ENCODE measurements at places on chromosomes 5 and 9. TPM values are rescaled to one million over a fixed set of nuclear protein-coding genes. Genes with fewer than 3 reads are reported as not detected.

- peak; percentile 98 for DNase-seq
Observed at GRCh38 chr5:17000291-17000939, 64.3 kb upstream of the MYO10 start.

- peak; percentile 20 for DNase-seq
Observed at GRCh38 chr5:86837610-86838009, 219.9 kb downstream of the COX7C start.

- no peak for DNase-seq
Observed at GRCh38 chr9:114235033-114235661, 79.8 kb downstream of the COL27A1 start.

DNA sequence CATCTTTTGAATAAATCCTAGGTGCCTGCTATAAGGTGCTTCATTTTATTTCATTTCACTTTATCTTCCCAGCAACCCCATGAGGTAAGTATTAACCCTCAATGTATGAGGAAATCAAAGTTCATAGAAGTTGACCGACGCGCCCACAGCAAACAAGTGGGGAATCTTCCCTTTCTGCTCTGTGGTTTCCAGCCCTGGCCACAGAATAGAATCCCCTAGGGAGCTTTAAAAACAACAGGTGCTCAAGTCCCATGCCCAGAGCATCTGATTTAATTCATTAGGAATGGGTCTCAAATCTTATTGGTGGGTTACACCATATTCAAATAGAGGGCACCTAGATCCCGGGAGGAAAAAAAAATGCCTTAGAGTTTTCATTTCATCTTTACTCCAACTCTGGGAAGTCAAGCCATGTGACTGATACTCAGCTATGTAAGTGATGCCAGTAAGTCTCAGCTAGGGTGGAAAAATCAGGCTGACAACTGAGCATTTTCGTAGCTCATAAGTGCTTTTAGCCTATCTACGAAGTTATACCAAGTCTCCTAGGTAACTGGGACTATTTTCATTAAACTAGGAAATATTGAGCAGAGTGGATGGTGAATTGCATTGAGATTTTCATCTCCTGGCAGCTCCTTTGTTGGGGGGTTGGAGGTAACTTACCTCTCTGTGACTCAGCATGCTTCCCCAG lies 353.4 kb upstream of the SLC30A5 start:
- no peak for DNase-seq

Gene CHD1
- total RNA-seq, result 33.7 TPM

Gene DBH
- total RNA-seq, result not detected

Gene RXFP3
- total RNA-seq, result not detected

Gene SMIM33
- not detected for total RNA-seq

Gene TAF1L
- not detected for total RNA-seq

DNA sequence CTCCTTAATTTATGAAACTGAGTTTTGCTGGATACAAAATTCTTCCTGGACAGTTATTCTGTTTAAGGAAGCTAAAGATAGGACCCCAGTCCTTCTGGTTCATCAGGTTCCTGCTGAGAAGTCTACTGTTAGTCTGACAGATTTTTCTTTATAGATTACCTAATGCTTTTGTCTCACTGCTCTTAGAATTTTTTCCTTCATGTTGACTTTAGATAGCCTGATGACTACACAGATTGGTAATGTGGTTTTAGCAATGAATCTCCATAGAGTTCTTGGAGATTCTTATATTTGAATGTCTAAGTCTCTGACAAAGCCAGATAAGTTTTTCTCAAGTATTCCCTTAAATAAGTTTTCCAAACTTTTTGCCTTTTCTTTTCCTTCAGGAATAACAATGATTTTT lies 419.7 kb downstream of the CDH10 start:
- DNase-seq, result no peak

GRCh38 chr5:72140711-72141110 lies 33.4 kb downstream of the MAP1B start:
- DNase-seq, result no peak

Gene PCDHGB4
- total RNA-seq, result 16.4 TPM

- DNase-seq, result no peak
Observed at GRCh38 chr9:128929560-128929959, 8.8 kb downstream of the PHYHD1 start.

Gene NSG2
- not detected for total RNA-seq

Gene F2RL1
- 9.4 TPM for total RNA-seq

Gene FOXD4L6
- total RNA-seq, result not detected

DNA sequence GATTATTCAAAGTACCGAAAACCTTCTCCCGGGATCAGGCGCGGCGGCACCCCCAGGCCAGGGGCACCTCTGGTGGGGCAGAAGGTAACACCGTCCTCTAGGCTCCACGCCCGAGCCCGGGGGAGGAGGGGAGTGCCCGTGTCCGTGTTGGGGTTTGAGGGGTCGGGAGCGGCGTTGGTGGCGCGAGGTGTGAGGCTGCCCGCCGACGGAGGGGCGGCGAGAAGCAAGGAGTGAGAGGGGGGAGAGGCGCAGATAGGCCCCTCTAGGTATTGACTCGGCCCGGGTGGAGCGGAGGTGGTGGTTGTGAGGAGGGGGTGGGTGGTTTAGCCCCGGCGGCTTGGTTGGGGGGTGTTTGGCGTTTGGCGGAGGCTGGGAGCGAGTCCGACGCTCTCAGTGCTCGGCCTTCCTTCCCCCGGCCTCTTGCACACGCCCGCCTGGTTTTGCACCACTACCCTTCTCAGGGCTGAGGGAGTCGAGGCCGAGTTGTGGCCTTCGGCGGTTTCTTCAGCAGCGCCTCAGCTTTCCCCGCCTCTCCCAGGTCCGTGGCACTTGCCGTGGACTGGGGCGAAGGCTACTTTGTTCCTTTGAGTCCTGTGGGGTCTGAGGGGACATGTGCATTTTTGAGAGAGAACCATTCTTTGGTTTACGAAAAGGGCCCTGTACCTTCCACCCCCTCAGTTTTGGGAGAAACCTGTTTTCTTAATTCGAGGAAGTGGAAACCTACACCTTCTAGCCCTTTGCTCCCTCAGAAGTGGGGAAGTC lies 450 bp downstream of the GPBP1 start:
- DNase-seq, result no peak

Gene OR13D1
- not detected for total RNA-seq

DNA sequence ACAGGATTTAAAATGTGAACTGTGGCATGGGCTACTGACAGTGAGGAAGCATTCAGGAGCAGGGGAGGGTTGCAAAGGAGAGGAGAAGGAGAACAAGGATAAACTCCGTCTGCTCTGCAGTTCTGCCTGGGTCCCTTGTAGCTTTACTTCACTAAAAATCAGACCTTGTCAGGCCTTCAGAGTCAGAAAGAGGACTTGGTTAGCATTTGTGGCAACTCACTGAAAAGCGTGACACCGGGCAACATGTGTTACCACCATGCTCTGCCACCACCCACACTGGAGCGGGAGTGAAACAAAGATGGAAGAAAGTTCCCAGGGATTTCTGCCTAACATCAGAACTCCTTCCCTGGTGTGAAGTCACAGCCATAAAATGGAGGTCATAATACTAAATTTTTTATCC lies 19.3 kb downstream of the FYB1 start:
- no peak for DNase-seq

GRCh38 chr9:3908731-3909130 lies 382.9 kb upstream of the RFX3 start:
- no peak for DNase-seq

DNA sequence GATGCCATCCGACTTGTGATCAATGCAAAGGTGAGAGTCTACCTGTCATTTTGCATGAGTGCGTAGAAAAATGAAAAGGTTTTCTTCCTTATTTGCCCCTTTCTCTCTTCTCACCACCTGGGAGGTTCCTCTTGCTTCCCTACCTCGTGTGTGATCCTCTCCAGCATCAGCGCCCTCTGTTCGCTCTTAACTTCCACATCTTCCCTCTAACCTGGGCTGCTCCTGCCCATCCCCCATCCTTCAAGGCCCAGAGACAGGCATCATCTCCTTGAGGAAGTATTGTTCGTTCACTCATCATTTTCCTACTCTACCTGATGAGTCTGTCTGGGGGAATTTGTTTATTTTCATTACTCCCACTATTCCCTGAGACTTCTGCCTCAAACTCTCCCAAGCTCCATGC lies 55.8 kb downstream of the RFK start:
- no peak for DNase-seq

GRCh38 chr9:86867804-86868313 lies 79.4 kb downstream of the GAS1 start:
- no peak for DNase-seq

Gene NPR3
- 88.2 TPM for total RNA-seq

DNA sequence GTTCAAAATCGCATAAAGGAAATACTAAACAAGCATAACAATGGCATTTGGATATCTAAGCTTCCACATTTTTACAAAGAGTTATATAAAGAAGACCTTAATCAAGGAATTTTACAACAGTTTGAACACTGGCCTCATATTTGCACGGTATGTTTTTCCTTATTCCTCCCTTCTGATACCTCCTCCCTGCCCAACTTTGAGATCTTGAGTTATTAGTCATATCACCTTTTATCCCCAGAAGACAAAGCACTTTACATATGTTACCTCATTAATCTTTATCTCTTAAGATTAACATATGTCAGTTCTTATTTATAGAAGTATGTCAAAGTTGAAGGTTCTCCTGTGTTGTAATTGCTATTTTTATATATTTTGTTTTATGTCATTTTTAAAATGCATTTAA lies 29.8 kb downstream of the TDRD7 start:
- DNase-seq, result no peak

Gene SREK1
- 36.2 TPM for total RNA-seq

DNA sequence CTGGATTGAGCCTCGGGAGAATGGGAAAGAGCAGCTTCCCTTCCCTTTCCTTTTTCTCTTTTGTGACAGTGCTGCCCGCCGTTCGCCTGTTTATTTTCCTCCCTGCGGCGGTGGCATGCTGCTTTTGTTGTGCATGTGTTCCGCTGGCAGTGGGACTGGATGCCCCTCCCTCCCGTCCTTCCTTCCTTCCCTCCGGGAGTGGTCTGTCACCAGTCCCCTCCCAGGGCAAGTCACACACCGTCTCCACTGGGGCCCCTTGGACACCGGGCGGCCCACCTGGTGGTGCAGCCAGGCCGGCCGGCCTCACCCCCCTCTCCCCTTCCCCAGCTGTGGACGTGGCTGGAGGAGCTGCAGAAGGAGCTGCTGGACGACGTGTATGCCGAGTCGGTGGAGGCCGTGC lies 214.7 kb downstream of the TRIO start:
- DNase-seq, result no peak

Gene TMEM215
- total RNA-seq, result not detected

- DNase-seq, result no peak
Observed at GRCh38 chr9:109307380-109308240, 13.2 kb downstream of the EPB41L4B start.

Gene ANKRD20A1
- 0.18 TPM for total RNA-seq

Gene MRPS30
- 57.2 TPM for total RNA-seq

Gene NIM1K
- total RNA-seq, result 0.56 TPM

GRCh38 chr9:72046630-72047456 lies 13.6 kb downstream of the C9orf57 start:
- no peak for DNase-seq

GRCh38 chr5:40627706-40628105 lies 52.0 kb upstream of the PTGER4 start:
- peak; percentile 35 for DNase-seq

GRCh38 chr9:121686930-121687541 lies 35.6 kb downstream of the DAB2IP start:
- DNase-seq, result peak; percentile 65

Gene ECSCR
- 3.1 TPM for total RNA-seq

GRCh38 chr5:170534177-170534576 lies 30.4 kb downstream of the KCNIP1 start:
- DNase-seq, result no peak

- DNase-seq, result no peak
Observed at GRCh38 chr9:33719581-33720374, 75.6 kb upstream of the PRSS3 start.

DNA sequence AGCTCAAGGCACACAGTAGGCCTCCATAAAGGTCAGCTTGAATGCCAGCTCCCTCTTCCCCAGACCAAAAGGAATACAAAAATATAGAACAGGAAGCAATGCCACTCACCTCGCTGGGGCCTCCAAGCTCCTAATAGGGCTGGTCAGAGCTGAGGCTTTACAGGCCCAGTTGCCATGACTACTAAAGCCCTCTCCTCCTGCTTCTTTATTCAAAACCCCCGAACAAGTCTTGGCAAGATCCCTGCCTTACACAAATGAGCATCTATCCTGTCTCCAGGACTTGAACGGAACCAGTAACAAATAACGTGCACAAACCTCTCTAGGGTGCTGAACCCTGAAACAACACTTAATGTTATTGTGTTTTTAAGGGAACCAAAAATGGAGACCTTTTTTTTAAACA lies 136.3 kb downstream of the SIL1 start:
- DNase-seq, result peak; percentile 13

DNA sequence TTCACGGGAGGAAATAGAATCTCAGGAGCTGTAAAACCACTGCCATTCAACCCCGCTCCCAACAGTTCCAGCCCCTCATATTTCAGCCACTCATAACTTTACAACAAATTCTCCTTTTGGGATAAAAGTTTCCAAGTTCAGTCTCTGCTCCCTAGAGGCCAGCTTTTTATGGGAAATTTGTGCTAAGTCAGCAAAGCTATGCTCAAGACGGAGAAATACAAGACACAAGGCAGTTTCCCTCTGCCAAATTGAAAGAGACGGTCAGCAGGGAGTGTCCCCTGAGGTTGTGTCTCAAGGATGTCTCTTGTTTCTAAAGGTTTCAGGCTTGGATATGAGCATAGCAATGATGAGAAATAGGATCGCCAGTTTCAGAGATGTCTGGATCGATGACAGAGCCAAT lies 608.6 kb downstream of the CCDC171 start:
- no peak for DNase-seq

Gene ADAMTSL1
- 49.2 TPM for total RNA-seq

Gene SLC24A2
- not detected for total RNA-seq

Gene PCDHGA8
- total RNA-seq, result 2.2 TPM

GRCh38 chr9:93549611-93550010 lies 26.8 kb upstream of the PHF2 start:
- DNase-seq, result no peak

GRCh38 chr5:74621492-74621891 lies 19.0 kb downstream of the ENC1 start:
- DNase-seq, result no peak

Gene PDZD2
- not detected for total RNA-seq

GRCh38 chr5:82413302-82414040 lies 135.3 kb upstream of the RPS23 start:
- DNase-seq, result peak; percentile 83

DNA sequence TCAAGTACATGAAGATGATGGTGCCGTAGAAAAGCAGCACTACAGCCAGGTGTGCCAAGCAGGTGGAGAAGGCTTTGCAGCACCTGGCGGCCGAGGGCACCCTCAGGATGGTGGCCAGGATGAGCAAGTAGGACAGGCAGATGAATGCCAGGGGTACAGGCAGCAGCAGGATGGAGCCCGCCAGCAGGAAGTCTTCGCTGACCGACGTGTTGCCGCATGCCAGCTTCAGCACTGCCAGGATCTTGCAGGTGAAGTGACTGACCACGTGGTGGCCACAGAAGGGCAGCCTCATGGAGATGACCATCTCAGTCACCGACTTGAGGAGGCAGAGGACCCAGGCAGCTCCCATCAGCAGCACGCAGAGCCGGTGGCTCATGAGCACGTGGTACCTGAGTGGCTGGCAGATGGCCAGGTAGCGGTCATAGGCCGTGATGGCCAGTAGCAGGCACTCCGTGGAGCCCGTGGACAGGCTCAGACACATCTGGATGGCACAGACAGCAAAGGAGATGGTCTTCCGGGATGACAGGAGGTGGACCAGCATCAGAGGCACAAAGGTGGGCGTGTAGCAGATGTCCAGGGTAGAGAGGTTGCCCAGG lies 482 bp downstream of the OR13J1 start:
- no peak for DNase-seq

Gene GZMA
- total RNA-seq, result not detected

All from IMR-90 (cell line).